ENCODE measurements at places on chromosomes 3 and 15.

GRCh38 chr3:135452881-135453280 lies 512.6 kb upstream of the PPP2R3A start:
- no peak for DNase-seq

GRCh38 chr3:5082789-5083115 lies 39.3 kb upstream of the ARL8B start:
- no peak for DNase-seq

DNA sequence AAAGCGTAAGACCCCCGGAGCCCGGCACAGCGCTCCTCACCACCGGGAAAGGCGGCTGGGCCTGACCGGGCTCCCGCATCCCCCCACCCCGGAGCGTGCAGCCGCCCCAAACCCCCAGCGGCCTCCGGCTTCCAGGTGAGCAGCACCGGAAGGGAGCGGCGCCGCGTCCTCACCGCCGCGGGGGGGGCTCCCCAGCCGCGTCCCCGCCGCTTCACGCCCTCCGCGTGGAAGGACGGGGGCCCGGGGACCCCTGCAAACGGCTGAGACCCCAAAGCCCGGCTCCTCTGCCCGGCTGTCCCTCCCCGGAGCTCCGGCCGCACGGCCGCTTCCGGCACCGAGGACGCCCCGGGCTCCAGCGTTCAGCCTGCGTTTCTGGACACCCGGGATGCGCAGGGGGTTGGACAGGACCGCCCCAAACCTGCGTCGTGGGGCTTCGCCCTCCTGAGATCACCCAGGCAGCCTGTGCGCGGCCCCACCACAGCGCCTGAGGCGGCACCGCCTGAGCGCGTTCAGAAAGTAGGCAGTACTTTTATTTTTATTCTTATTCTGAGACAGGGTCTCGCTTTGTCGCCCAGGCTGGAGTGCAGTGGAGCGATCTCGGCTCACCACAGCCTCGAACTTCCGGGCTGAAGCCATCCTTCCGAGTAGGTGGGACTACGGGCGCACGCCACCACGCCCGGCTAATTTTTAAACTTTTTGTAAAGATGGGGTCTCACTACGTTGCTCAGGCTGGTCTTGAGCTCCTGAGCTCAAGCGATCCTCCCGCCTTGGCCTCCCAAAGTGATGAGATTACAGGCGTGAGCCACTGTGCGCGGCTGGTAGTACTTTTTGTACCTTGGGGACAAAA lies 51.6 kb upstream of the BLM start:
- DNase-seq, result peak; percentile 66

DNA sequence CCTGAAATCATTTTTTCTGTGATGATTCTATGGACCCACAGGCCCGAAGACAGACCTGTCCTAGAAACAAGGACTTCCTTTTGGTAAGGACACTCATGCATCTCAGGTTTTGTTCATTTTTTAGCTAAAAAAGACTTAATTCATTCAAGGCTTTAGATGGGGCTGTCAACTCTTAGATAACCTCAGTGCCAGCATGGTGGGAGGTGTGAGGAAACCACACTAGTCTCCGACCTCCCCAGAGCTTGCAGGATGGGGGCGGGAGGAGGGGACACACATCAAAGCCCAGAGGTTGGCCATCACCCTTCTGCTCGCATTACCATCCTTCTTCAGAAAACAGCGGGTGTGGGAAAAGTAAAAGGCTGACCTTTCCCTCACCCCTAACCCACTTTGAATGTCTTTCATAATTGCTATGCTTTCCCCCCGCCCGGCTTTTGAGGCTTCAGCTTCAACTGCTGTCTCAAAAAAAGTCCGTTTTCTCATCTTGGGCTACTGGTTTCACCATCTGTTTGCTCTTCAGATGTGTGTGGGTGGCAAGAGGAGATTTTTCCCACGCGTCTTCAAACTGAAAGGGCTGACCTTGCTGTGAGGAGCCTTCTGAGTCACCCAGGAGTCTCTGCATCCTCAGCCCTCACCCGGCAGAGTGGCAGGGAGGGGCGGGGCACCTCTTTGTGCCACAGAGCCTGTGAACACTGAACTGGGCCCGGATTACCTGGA lies 27.6 kb upstream of the CXCR6 start:
- DNase-seq, result peak; percentile 54

- DNase-seq, result no peak
Measured at GRCh38 chr3:51198477-51198876, 186.6 kb upstream of the MANF start.

GRCh38 chr3:27322634-27323033 lies 46.5 kb downstream of the NEK10 start:
- peak; percentile 14 for DNase-seq
